ENCODE measurements at places on chromosomes 13 and 19.
A peak's percentile ranks its signal among the peaks of the same experiment; 100 is the strongest.

- no peak for DNase-seq
Observed at GRCh38 chr19:13613447-13613846, 107.2 kb upstream of the CACNA1A start.

DNA sequence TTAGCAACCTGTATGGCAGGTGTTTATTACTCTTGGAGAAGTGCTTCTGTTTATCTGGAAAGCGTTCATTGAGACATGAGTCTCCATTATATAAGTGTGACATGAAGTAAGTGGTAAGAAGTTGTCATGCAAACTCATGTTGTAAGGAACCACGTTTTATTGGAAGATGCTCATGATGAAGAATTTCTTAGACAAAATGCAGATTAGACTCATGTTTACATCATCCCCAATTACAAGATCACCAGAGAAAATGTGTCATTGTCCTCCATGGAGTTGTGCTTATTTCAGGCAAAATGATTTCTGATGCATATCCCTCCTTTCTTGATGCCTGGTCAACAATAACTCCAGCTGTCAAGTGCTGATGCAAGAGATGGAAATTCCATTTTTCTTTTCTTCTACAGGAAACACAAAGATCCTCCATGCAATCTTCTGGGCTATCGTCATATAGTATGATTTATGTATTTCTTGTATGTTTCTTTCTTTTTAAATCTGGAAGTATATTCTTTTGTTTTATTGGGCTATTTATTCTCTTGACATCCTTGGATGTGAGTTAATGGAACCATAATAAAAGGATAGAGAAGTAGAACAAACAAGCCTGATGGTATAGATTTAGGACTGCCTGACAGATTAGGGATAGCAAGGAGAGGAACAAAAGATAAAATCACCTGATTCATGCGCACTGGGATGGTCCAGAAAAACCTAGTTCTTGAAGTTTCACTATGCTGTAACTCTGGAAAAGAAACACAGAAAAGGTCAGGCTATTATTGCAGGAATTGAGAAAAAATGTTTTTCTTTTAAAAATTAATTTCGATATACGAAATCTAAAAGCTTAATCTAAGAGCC, 50.7 kb upstream of the DIAPH3 start:
- DNase-seq: no peak

- DNase-seq: no peak
Observed at GRCh38 chr19:43534816-43535761, 2.1 kb downstream of the ZNF575 start.

GRCh38 chr13:32300406-32300805, 14.8 kb downstream of the ZAR1L start:
- DNase-seq: no peak

GRCh38 chr13:100409132-100409531, 179.5 kb downstream of the GGACT start:
- no peak for DNase-seq

DNA sequence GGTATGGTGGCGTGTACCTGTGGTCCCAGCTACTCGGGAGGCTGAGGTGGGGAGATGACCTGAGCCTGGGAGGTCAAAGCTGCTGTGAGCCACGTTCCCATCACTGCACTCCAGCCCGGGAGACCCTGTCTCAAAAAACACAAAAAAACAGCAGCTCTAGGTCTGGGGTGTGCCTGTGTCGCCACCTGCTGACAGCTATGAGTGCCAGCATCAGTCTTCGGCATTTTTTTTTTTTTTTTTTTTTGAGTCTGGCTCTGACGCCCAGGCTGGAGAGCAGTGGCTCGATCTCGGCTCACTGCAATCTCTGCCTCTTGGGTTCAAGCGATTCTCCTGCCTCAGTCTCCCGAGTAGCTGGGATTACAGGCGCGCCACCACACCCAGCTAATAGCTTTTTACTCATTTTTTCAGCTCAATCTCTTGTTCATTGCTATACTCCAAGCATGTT, 10.1 kb downstream of the AP2S1 start:
- peak; percentile 59 for DNase-seq

- DNase-seq: no peak
Observed at GRCh38 chr13:75910591-75910990, 274.5 kb downstream of the LMO7 start.

GRCh38 chr13:50650592-50651504, 192.6 kb downstream of the DLEU7 start:
- no peak for DNase-seq

DNA sequence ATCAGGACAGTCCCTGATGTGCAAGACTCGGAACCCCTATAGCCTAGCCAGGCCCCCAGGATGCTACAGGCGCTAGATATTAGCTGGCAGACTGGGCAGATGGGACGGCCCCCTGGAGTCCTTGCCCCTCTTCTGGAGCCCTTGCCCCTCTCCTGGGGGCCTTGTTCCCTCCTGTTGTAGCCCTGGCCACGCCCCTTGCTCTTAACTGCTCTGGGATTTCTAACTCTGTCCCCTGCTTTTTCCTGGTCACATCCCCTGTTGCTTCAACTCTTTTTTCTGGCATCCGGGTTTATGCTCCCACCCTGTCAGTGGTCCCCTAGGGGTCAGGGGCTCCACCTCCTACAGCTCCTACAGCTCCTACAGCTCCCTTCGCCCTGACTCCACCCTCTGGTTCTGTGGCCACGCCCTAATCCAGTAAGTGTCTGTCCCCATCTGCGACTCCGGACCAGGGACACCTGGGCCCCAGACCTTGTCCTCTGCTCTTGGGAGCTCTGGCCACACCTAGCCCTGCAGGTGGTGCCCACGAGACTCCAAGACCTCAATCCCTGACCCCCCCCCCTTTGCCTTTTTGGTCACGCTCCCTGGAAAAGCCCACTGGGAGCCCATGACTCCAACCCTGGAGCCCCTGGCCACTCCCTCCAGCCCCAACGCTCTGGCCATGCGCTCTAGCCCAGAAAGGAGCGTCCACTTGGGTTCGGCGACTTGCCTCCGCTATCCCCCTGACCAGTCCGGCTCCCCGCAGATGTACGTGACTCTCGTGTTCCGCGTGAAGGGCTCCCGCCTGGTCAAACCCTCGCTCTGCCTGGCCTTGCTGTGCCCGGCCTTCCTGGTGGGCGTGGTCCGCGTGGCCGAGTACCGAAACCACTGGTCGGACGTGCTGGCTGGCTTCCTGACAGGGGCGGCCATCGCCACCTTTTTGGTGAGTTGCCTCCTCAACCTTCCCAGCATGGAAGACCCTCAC, 6.8 kb downstream of the PLPPR2 start:
- no peak for DNase-seq

DNA sequence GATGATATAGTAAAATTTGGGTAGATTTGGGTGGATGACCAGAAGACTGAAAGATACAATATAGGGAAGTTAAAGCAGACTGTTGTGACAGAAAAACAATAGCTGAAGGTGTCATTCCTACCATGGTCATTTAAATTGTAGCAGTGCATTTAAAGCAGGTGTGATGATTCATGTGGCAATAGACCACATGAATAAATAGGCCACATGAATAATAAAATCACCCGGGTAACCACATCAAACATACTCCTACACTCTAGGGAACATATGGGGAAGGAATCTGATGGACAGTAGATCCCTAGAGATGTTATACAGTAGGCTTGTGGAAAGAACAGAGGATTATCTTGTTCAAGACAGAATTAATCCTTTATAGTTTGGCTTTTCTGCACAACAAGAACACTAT, 392.6 kb downstream of the SLITRK5 start:
- no peak for DNase-seq

DNA sequence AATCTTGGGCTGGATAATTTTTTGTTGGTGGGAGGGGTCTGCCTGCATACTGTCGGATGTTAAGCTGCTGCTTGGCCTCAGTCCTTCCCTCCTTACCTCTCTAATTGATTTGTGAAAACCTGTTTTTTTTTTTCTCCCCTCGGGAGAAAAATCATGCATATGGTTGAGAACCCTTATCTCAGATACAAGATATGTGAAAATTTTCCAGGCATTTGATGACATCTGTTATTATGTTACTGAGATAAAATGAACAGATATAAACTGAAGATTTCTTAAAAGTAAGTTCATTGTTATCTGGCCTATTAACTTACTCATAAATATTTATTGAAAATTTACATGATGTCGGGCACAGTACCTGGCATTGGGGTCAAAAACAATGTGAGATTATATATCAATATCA, 1375.7 kb downstream of the PCDH9 start:
- DNase-seq: no peak

GRCh38 chr19:55452749-55453346, 8.6 kb downstream of the ISOC2 start:
- peak; percentile 85 for DNase-seq

DNA sequence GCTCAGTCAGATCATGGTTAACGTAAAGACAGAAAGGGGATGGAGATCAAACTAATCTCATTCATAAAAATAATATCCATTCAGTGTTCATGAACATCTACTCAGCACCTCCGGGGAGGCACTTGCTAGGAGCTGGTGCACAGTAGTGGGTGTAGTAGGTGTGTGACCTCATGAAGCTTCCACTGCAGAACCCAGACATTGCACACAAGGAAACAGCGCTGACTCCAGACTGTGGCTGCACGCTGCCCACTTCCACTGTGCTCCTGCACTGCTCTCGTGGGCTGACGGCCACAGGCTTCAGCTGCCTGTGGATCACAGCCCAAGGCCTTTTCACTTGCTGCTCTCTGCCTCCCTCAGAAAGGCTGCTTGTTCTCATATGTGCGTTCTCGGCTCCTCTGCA, 214.4 kb upstream of the ZNF507 start:
- no peak for DNase-seq

GRCh38 chr19:29942404-29943261, 594 bp downstream of the URI1 start:
- DNase-seq: peak; percentile 38

- DNase-seq: no peak
Observed at GRCh38 chr13:24207841-24208667, 47.5 kb downstream of the SPATA13 start.

DNA sequence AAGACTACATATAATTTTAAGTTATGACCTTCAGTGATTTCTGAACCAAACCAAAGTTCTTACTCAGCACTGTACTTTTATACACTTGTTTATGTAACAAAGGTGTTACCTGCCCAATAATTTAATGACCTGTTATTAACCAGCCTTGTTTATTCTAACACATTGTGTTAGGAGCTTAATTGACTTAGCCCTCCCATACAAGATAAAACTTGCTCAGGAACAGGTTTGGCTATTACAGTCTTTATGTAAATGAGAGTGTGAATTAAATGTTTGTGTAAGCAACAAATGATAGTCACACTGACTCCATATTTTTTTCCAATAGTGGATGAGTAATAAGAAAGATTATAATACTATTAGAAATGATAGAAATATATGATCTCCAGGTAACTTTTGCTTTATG, 51.8 kb upstream of the MYCBP2 start:
- no peak for DNase-seq

DNA sequence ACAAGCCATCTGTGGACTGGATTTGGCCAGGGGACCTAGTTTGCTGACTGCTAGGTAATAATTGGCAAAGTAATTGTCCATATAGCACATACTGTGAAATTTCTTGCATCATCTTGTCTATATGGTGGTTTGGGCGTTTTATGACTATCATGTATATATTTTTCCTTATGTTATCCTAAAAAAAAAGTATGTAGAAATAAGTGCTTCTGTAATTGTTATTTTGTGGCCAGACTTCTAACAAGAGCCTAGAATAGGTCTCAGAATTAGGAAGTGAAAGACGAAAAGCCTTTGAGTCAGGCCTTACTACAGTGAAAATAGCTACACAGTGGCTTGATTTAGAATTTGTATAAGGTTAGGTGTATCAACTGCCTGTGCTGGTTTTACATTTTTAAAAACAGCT, 4.2 kb downstream of the FNDC3A start:
- no peak for DNase-seq

- no peak for DNase-seq
Observed at GRCh38 chr13:55816976-55817601, 1323.6 kb upstream of the PRR20A start.

- DNase-seq: no peak
Observed at GRCh38 chr19:47019431-47020041, at the start of gene NPAS1. NPAS1 (plus strand) TSS chr19:47019837; CDS start chr19:47021048, 1,211 bp downstream.

GRCh38 chr13:77898097-77898496, 20.5 kb downstream of the EDNRB start:
- no peak for DNase-seq

GRCh38 chr13:78998630-78999315, 339.8 kb upstream of the OBI1 start:
- DNase-seq: no peak

GRCh38 chr19:50795664-50796073, 5.5 kb downstream of the ACP4 start:
- DNase-seq: no peak

GRCh38 chr13:57569986-57570385, 61.6 kb upstream of the PCDH17 start:
- no peak for DNase-seq

- no peak for DNase-seq
Observed at GRCh38 chr13:43326100-43326499, 302.7 kb downstream of the DNAJC15 start.

DNA sequence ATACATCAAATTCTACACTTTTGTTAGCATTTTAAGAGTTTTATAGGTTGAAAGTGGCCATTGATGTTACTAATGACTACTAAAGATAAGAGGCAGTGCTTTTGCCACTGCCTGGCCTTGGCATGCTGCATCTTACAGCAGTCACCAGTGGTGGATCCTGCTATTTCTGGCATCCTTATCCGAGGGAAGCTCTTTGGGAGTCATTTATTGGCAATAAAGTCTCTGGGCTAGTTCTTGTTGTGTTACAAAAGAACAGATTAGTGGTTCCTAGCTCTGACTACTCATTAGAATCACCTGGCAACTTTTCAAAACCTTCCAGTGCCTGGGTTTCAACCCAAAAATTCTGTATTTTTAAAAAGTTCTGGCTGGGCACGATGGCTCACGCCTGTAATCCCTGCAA, 94.5 kb downstream of the ZMYM2 start:
- no peak for DNase-seq

- no peak for DNase-seq
Observed at GRCh38 chr13:42859760-42860159, 78.4 kb downstream of the FAM216B start.

GRCh38 chr19:43720936-43721335, 5.1 kb downstream of the IRGC start:
- DNase-seq: no peak

GRCh38 chr13:113371061-113371460, 7.1 kb upstream of the GRTP1 start:
- DNase-seq: no peak

- DNase-seq: no peak
Observed at GRCh38 chr13:36973009-36973408, 26.1 kb downstream of the ALG5 start.

DNA sequence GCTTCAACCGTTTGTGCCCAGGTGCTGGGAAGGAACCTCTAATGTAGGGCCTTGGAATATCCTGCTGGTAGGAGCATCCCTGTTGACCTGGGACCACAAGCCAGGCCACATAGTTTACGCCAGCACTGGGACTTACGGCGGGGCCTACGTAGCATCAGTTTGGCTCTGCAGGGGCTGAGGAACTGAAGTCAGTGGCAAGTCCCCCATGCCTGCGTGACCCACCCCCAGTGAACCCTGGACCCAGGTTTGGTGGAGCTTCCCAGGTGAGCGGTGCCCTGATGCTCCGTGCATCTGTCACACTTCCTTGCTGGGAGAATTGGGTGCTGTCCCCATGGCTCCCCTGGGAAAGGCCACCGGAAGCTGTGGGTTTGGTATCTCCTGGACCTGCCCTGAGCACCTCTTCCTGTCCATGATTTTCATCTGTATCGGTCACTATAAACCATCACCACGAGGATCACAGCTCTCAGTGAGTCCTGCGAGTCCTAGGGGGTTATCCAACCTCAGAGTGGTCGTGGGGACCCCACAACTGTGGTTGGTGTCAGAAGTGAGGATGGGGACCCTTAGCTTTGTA, 9.9 kb downstream of the SIGLEC11 start:
- DNase-seq: no peak
